ENCODE measurements at places on chromosomes 1 and 21. TPM values are rescaled to one million over a fixed set of nuclear protein-coding genes. Genes with fewer than 3 reads are reported as not detected.

- DNase-seq: peak; percentile 58
These were observed 62.2 kb downstream of the ELK4 start for GRCh38 chr1:205569411-205570172.

GRCh38 chr1:79693441-79694114 lies 687.0 kb upstream of the ADGRL4 start:
- no peak for DNase-seq

DNA sequence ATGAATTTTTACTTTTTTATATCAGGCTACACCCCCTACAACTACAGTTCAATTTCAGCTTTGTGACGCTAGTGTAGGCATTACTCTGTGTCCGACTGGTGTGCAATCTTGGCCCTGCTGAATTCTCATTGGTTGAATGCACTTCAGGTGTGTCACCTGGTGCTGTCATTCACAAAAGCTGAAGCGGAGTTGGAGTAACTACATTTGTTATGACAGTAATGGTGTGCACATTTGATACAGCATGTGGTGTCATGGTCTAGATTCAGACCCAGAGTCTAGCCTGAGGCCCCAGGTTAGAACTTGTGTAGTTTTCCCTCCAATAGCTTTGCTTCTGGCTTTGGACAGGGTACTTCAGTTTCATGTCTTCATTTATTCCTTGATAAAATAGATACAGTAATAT lies 88.7 kb downstream of the C1orf94 start:
- DNase-seq: no peak

DNA sequence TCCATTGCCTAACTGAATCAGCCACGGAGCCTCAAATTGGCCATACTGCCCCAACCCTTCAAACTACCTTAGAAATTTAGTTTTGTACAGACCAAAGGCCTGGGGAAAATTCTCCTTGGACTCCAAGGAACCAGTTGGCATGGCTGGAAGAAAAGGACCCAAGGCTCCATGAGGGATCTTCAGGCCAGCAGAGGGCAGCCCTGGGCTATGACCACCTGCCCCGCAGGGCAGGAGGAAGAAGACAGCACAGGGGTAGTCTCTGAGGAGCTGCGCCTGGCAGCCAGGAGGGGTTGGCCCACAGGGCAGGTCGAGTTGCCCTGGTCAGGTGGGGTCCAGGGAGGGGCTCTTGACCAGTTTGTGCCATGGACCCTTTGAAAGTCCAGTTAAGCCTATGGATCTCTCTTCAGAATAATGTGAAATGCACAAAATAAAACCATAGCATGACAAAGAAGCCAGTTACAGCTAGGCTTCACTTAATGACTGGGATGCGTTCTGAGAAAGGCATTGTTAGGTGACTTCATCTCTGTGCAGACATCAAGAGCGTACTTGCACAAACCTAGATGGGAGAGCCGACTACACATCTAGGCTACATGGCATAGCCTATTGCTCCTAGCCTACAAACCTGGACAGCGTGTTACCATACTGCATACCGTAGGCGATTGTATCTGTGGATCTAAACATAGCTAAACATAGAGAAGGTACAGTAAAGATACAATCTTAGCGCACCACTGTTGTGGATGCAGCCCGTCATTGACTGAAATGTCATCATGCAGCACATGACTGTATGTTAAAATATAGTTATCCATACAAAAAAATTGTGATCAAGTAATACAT lies 26.1 kb downstream of the CACNA1S start:
- DNase-seq: peak; percentile 59

DNA sequence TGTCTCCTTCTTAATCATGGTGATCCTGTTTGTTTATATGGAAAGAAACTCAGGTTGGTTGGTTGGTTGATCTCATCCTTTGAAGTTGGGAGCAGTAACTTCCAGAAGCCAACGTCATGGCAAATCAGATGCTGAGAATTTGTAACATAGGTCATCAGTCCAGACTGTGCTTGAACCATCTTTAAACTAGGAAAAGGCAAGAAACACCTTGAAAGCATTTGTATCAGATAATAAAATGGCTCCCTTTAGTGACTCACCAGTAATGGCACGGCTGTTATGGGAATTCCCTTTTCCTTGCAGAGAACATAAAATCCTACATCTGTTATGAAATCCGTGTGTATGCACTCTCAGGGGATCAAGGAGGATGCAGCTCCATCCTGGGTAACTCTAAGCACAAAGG lies 58.1 kb downstream of the SERBP1 start:
- DNase-seq: no peak

- DNase-seq: no peak
These were observed 1.4 kb downstream of the STXBP3 start for GRCh38 chr1:108747898-108748297.

DNA sequence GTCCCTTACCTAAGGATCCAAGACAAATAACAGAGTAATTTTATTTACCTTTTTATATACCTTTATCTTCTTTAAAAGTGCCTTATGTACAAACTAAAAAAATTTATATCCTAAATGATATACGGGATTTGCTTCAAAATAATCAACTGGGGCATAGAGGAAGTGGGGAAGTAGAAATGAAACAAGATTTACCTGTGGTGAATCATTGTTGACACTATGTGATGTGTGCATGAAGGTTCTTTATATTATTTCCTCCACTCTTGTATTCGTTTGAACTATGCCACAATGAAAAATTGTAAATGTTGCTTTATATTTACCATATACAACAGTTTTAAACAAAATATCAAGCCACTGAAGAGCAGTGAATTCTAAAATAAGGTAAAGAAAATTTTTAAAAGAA lies 13.0 kb downstream of the RGS7 start:
- no peak for DNase-seq

DNA sequence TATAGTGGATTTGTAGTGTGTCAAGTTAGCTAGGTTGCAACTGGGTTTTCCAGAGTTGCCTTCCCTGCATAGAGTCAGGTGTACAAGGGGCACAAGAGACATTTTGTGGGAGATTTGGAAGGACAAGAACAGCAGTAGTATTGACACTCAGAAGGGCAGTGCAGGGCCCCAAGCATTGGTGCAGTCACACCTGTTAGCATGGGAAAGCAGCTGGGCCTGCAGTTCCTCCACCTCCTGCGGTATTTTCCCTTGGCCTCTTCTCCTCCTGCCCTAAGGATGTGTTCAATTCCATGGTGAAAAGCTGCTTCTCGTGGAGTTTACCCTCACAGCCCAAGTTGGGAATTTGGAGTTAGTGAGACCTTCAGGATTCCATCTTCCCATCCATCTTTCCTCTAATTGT lies 47.1 kb upstream of the TRABD2B start:
- no peak for DNase-seq

- no peak for DNase-seq
These were observed 313.1 kb downstream of the PTBP2 start for GRCh38 chr1:97034651-97035050.

GRCh38 chr1:240866724-240867123 lies 254.8 kb upstream of the GREM2 start:
- DNase-seq: no peak

GRCh38 chr1:178724376-178724727 lies 692 bp upstream of the RALGPS2 start:
- DNase-seq: no peak

GRCh38 chr21:44890961-44891541 lies 17.6 kb upstream of the PTTG1IP start:
- DNase-seq: no peak

DNA sequence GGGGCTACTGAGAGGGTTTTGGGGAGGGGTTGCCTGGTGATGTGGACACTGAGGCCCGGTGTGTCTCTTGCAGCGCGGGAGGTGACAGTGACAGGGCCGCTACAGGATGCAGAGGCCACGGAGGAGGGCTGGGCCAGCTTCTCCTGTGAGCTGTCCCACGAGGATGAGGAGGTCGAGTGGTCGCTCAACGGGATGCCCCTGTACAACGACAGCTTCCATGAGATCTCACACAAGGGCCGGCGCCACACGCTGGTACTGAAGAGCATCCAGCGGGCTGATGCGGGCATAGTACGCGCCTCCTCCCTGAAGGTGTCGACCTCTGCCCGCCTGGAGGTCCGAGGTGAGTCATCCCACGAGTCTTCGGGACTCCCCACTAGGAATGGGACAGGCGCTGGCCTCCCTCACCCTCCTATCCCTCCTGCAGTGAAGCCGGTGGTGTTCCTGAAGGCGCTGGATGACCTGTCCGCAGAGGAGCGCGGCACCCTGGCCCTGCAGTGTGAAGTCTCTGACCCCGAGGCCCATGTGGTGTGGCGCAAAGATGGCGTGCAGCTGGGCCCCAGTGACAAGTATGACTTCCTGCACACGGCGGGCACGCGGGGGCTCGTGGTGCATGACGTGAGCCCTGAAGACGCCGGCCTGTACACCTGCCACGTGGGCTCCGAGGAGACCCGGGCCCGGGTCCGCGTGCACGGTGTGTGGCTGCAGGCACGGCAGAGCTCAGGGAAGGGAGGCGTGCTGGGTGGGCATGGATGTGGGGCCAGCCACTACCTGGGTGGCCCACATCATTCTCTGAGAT lies 72.5 kb downstream of the OBSCN start:
- DNase-seq: peak; percentile 19

GRCh38 chr21:35099310-35099709 lies 50.2 kb upstream of the RUNX1 start:
- no peak for DNase-seq

DNA sequence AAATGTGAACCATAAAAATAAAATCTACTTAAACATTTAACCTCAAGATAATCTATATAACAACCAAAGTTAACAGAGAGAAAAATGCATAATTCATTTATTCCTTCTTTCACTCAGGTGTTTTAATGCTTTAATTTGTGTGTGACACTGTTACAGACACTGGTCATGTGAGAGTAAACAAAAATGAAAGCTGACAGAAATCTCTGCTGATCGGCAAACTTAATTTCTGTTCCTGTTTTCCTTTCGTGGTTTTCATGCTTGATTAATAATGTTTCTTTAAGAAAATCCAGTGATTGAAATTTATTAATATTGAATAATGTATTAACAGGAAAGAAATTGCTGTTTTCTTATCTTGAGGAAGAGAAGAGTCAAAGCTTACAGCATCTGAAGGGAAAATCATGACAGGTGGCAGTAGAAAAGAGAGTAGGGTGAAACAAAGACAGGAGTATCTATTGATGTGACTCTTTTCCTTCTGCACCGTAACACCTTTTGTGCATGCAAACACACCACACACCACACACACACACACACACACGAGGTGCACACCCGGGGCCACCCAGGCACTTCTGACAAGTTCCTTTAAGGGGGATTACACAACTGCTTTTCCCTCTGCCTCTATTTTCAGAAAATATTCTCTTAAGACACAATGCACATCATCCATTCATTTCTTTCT lies 1.6 kb downstream of the OR2AK2 start:
- DNase-seq: no peak

GRCh38 chr21:42609811-42610210 lies 43.6 kb upstream of the PDE9A start:
- DNase-seq: no peak

GRCh38 chr1:228345201-228345930 lies 61.3 kb downstream of the TRIM11 start:
- peak; percentile 59 for DNase-seq

DNA sequence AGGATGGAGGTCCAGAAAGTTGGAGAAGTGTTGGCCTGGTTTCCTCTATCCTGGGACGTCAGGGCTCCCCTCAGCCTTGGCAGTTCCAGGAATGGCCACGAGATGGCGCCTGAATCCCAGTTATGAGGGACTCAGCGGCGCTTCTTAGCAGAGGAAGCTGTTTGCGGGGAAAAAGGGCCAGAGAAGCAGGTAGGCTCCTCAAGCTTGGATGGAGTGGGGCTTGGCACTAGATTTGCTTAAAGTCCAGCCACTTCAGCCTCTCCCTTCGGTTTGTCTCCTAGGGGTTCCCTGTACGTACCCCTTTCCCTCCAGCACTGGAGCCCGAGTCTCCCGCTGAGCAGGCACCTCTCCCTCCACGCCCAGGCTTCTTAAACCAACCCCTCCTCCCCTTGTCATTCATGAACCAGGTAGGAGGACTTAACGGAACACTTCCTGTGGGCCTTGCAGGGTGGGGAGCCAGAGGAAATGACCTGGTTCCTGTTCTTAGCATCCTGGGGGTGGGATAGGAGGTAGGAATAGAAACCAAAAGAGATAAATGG lies 32.0 kb upstream of the TENT5B start:
- DNase-seq: no peak

DNA sequence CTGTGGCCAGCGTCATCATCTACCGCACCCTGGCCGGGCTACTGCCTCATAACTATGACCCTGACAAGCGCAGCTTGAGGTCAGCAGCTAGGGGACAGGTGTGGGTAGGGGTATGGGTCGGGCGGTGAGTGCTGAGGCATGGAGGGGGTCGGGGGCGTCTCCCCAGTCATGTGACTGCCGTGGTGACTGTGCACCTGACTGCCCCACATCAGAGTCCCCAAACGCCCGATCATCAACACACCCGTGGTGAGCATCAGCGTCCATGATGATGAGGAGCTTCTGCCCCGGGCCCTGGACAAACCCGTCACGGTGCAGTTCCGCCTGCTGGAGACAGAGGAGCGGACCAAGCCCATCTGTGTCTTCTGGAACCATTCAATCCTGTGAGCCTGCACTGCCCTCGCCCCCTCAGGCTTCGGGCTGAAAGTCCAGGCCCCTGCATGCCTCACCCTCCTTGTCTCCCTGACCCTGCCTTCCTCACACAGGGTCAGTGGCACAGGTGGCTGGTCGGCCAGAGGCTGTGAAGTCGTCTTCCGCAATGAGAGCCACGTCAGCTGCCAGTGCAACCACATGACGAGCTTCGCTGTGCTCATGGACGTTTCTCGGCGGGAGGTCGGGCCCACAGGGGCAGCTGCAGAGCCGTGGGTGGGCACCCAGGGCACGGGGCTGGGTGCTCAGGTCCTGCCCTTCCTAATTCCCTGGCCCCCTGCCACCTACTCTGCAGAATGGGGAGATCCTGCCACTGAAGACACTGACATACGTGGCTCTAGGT lies 13.5 kb downstream of the PSRC1 start:
- no peak for DNase-seq

DNA sequence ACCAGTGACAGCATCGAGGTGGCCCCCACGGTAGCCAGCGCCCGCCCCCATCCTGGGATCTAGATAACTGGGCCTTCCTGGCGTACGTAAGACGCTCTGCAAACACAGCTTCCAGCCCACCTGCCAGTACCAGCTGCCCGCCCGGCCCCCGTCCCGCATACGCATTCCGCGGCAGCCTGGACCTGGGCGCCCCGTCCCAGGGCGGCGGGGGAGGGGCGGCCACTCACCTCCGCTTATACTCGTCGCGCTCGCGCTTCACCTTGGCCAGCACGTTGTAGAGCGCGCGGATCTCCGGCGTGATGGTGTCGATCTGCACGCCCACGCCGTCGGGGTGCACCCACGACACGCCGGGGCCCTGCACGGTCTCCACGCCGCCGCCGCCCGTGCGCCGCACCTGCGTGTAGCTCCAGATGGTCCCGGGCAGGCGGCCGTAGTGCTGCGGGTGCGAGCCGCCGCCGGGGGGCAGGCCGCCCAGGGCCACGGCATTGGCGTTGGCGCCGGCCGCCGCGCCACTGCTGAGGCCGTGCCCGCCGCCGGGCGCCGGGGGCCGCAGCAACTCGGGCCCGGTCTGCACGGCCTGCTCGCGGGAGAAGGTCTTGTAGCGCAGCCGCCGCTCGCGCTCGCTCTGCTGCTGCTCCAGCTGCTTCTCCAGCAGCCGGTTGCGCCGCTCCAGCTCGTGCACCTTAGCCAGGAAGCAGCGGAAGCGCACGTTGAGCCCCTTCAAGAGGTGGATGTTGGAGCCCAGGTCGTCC lies 859 bp downstream of the IFFO2 start:
- DNase-seq: peak; percentile 50

PLPPR4 gene
- 2.6 TPM for total RNA-seq

CASQ1 gene
- not detected for total RNA-seq

KAZN gene
- 19.3 TPM for total RNA-seq

KCND3 gene
- 6.4 TPM for total RNA-seq

TNNI3K gene
- not detected for total RNA-seq

ETNK2 gene
- total RNA-seq: 6.0 TPM

SLC30A10 gene
- total RNA-seq: not detected

NUP210L gene
- total RNA-seq: 0.11 TPM

ZMYND12 gene
- total RNA-seq: 9.4 TPM

MAP3K21 gene
- total RNA-seq: 16.7 TPM

LYPLA2 gene
- total RNA-seq: 38.5 TPM

FAM151A gene
- not detected for total RNA-seq
